ENCODE measurements at places on chromosomes 3 and 15.

- DNase-seq: no peak
Observed at GRCh38 chr3:62266668-62267283, 106.6 kb downstream of the FEZF2 start.

GRCh38 chr15:77625376-77625775 is 7.3 kb downstream of the LINGO1 start:
- no peak for DNase-seq

DNA sequence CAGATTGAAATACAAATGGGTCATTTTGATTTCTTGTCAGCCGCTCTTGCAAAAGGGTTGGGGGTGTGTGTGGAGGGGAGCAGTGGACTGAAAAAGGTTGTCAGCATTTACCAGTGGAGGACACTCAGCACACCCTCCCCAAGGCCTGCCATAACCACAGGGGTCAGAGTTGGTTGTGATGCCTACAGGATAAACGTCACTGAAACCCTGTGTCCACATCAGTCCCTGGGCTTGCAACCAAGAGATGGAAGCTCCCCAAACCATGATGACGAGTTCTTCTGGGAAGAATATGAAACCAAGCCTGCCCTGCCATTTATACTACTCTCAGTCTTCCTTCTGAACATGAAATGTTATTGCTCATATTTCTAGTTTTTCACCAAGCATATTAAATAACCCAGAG is 54.0 kb upstream of the UMPS start:
- DNase-seq: no peak

- no peak for DNase-seq
Observed at GRCh38 chr3:116265320-116265695, 180.0 kb downstream of the LSAMP start.

GRCh38 chr15:85027033-85027380 is 45.4 kb downstream of the PDE8A start:
- DNase-seq: no peak

GRCh38 chr3:195616681-195617080 is 32.9 kb upstream of the APOD start:
- no peak for DNase-seq

- no peak for DNase-seq
Observed at GRCh38 chr3:183255348-183255730, 2.3 kb downstream of the B3GNT5 start.

GRCh38 chr15:28113394-28114113 is 14.4 kb upstream of the OCA2 start:
- DNase-seq: no peak

DNA sequence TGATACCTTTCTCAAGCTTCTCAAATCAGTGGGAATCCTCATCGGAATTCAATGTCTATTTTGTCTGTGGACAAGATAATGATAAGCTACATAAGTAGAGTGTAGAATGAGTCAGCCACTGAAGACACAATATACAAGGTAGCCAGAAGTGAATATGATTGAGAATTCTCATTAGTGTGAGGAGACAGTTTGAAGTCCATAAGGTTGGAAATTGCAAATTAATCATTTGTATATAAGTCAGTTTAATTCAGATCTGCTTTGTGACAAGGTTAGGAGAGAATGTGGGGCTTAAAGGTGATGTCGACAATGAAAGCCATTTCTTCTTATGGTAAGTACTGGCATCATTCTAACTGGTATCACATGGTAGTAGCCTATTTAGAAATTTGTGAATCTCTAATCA is 4.2 kb downstream of the ARPP21 start:
- no peak for DNase-seq

GRCh38 chr3:64586952-64587351 is 100.8 kb downstream of the ADAMTS9 start:
- DNase-seq: no peak

- DNase-seq: no peak
Observed at GRCh38 chr15:66783314-66783713, 81.3 kb downstream of the SMAD6 start.

DNA sequence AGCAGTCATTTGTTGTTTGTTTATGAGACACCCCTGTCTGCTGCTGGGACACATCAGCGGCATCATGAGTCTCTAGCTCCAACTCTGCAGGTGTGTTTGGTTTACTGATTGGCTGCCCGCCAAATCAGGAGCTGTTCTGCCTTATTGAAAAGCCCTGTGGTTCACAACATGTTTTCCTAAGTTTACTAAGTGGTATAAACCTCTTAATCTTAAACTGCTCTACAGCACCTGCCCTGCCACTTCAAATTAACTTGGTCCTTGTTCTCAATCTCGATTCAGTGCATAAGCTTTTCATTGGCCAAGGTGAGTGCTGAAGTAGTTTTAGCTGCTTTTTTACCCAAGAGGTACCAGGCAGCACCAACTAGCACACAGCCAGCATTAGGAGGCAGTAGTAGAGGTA is 77.8 kb upstream of the WDR72 start:
- DNase-seq: no peak

- DNase-seq: no peak
Observed at GRCh38 chr3:117104792-117105191, 395.2 kb downstream of the TUSC7 start.

- DNase-seq: no peak
Observed at GRCh38 chr3:31755926-31756658, 223.4 kb downstream of the STT3B start.

DNA sequence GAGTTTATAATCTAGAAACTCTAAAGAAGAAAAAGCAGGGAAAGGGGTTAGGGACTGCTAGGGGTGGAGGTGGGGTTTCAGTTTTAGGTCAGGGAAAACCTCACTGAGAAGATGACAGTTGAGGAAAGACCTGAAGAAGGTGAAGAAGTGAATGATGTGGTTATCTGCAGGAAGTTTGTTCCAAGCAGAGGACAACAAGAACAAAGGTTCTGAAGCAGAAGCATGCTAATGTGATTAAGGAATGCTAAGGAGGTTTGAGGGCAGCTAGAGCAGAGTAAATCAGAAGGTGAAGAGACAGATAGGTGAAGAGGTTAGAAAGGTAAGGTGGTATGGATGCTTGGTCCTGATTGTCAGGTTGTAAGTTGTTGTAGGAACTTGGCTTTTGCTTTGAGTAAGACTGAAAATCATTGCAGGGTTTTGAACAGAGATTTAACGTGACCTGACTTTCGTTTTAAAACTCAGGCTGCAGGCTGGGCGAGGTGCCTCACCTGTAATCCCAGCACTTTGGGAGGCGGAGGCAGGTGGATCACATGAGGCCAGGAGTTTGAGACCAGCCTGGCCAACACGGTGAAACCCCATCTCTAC is 8.6 kb downstream of the OXSR1 start:
- no peak for DNase-seq

- no peak for DNase-seq
Observed at GRCh38 chr3:151305060-151305774, 11.4 kb downstream of the GPR87 start.

DNA sequence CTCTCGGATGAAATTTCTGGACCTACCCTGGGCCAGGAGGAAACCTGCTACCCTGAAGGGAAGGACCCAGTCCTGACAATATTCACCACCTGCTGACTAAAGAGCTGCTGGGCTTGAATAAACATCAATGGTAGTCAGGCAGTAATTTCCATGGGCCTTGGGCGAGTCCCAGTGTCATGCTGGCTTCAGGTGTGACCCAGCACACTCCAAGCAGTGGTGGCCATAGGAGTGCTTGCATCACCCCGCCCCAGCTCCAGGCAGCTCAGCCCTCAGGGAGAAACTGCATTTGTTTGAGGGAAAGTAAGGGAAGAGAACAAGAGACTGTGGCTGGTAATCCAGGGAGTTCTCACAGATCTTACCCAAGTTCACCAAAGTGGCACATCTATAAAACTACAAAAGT is 261.8 kb upstream of the DCBLD2 start:
- DNase-seq: no peak

DNA sequence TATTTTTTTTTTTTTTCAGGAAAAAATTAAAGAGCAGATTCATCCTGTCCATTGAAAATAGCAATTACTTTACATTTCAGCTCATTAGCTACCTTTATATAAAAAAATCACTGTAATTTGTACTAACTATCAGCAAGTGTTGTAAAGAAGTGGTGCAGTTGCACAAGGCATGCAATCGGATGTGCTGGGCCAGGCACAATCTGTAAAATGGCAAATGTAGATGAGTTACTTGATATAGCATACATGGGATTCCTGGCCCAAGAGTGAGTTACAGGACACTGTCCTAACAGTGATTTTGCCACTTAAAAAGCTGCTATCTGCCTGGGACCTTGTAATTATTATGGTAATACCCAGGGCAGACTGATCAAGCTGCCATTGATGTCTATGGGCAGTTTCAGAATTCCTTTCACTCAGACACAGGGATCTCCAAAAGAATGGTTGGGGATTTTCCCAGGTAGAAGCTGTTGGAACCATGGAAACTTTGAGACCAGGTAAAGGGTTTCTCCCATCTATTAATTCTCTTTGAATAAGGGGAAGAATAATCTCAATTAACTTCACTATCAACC is 182.2 kb upstream of the ICE2 start:
- DNase-seq: no peak

All from stimulated activated CD4-positive, alpha-beta T cell treated with anti-CD3 and anti-CD28 coated beads, TNF-alpha, amount 100 ng/mL, for 1 hour (primary cell).